Stimulated activated CD4-positive, alpha-beta T cell treated with anti-CD3 and anti-CD28 coated beads, Interleukin-4, amount 100 ng/mL, for 48 hours (primary cell): ENCODE measurements at places on chromosomes 11 and 22.

GRCh38 chr22:19181786-19182471, 3.4 kb upstream of the SLC25A1 start:
- no peak for DNase-seq

DNA sequence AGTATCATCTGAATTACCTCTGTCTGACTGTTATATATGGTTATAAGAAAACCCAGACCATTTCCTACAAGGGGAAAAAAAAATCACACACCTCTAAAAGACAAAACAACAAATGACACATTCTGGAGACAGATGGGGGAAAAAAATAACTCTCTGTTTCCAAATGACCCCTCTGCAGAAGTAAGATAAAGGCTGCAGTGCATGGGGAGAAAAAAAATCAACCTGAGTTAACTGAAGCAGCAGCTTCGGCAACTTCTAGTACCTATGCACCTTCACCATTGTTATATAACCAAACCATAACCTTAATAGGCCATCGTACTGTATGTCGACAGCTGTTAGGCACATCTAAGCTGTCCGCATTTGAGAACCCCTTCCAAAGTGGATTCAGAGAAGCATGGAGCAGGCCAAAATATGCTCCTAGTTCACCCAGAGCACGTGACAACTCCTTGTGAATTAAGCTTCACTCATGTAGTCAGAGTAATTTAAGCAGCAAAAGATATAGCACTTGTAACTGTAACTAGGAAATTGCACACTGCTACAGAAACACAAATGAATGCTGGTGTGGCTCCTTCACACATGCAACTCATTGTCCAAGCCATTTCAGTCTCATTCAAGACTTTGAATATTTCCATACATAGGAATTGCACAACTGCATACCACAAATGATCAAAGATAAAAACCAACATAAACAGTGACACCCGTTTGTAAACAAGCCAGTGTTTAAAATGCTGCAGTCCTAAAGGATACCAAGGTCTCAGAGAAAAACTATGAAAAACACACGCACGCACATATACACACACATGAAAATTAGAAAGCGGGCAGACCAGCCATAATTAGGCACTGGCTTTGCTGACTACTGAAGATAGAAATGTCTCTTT, 2.7 kb downstream of the SIK3 start:
- no peak for DNase-seq

GRCh38 chr11:45366619-45367190, 80.6 kb upstream of the SYT13 start:
- DNase-seq, result no peak

DNA sequence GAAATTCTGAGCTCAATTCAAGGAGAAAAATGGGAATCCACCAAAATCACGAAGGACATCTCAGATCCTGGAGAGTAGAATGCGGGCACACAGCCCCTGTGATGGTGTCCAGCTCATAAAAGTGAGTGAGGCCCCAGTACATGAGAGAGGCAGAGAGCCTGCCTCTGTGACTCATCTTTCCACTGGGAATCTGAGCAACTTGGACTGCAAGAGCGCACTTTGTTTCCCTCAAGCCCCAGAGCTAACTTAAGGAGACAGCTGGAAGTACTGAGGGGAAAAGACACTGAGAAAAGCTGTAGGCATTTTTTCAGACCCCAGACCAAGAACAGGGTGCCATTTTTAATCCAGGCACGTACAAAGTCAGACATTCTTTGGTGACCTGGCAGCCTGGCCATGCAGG, 273.7 kb downstream of the C11orf87 start:
- no peak for DNase-seq

- DNase-seq, result no peak
Measured at GRCh38 chr11:17642980-17643379, 76.4 kb upstream of the MYOD1 start.

DNA sequence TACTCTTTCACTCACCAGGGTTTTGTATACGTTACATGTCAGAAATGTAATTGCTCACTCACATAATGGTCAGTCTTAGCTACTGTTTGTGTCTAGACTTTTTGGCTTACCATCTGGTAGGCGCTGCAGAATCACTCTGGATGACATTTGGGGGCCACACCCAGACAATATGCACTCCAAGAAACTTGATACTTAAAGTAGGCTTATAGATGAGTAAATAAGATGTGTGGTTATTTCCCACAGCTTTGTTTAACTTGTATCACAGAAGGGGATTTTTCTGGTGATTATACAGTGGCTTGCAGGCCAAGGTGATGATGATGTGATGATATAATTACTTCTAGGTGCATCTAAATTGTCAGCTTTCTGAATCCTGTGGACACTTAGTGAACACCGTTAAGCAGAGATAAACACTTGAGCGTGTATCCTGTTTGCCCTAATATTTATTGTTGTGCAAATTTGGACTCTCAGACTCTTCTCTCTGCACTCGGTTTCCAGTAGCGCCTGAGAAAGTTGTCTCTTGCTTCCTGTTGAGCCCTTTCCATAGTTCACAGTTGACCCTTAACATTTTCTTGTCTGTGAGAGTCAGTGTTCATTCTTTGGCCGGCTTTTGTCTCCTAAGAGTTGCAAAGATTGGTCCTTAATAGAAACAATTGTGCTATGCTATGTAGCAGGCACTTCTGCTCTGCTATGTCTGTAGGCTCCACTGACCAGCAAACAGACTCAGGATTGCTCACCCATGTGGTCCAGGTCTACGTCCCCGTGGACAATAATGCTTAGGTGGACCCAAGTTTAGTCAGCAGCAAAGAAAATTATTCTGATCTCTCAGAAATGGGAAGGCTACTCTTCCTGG, 89.3 kb downstream of the PRR5L start:
- no peak for DNase-seq

DNA sequence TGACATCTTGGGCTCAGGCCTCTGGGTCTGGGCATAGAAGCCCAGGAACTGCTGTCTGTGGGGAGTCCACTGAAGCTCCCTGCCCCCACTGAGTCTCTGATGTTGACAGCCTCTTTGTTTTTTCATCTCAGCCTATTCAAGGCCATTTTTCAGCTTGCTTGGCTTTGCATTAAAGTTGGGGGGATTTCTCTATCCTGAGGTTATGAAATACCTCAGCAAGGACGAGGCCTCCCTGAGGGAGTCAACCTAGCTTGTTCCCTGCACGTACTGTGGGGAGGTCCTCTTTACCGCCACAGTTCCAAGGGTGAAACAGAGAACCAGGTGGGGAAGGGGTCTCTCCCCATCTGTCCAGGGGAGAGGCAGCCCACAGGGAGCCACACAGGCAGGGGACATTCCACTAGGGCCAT, 8.4 kb downstream of the KCNQ1OT1 start:
- no peak for DNase-seq

DNA sequence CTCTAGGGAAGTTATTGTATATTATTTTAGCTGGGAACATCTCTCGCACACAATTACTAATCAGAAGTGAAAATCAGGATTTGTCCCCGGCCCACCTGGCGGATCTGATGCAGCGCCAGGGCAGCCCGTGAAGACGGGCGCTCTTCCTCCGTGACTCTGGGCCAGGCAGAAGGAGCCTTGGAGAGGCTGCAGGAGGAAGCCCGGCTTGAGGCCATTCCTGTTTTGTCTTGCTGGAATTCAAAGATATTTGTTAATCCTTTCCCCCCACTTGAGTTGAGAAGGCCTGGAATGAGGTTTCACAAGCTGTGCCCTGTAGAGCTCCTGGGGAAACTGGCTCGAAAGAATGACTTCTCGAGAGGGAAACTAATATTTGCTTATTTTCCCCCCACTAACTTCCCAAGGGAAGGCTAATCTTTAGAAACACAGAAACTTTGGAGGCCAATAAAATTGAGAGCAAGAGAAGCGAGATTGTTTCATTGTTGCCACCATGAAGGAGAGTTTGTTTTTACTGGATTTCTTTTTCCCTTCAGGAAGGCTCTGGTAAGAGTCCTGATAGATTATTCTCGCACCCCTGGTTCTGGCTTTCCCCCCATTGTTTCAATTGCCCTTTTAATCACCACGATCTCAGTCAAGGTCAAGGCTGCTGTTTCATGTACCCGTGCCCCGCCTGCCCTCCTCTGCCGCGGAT, 92.8 kb upstream of the SEPTIN5 start:
- no peak for DNase-seq

DNA sequence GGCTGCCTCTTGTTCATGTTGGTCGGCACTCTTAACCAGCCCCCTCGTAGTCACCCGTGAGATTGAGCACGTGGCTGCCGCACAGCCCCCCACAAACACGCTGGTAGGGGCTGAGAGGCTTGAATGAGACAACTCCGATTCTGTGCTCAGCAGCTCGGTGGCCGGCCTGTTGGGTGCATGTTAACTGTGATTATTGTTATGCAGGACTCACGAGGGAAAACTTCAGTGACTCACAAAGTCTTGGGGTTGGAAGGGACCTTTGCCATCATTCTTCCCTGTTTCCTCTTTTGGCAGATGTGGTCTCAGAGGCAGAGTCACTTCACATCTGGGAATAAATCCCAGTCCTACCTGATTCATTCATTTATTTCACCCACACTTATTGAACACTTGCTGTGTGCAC, 75.2 kb downstream of the ADAMTS15 start:
- no peak for DNase-seq

DNA sequence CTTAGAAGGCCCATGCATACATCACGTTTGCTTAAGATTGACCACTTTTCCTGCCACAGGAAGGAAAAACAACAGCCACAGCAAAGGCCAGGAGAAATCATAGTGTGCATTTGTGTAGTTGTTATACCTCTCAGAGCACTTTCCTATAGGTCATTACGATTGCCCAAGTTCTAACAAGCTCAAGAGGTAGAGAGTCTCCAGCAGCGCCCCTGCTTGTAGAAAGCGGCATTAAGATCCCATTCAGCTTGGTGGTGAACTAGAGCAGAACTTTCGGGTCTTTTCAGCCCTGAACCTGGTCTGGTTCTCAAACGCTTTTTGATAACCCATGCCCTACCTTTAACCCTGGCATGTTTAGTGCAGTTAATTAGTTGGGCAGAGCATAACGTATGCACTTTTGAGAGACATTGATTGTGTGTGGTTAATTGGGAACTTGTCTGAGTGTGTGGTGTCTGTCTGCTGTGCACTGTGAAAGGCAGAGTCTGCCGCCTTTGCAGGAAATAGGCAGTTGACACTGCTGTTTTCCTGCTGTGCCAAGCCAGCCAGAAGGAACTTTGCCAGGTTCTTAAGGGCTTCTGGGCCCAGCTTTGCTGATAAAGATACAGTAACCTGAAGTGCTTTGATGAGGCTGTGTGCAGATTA, 109.9 kb upstream of the CLMP start:
- no peak for DNase-seq

- DNase-seq, result no peak
Measured at GRCh38 chr11:65716774-65717405, 3.7 kb downstream of the RNASEH2C start.

- no peak for DNase-seq
Measured at GRCh38 chr22:22945195-22945594, 57.6 kb downstream of the IGLL5 start.
